ENCODE measurements at places on chromosomes 6 and 20.

DNA sequence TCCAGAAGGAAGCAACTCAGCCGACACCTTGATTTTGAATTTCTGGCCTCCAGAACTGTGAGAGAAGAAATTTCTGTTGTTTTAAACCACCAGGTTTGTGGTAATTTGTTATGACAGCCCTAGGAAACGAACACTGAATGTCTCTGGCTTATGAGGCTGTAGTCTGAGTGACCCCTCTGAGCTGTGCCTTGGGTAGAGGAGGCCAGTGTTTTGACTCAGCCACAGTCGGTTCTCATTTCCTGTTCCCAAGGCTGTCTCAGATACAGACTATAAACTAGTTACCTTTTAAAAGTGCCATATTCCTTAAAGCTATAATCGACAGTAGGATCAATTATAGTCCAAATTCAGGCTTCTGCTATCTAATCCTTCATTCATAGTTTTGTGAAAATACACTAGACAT is 391.2 kb upstream of the MAP3K7 start:
- no peak for DNase-seq

- no peak for DNase-seq
Observed at GRCh38 chr6:79813143-79813850, 134.1 kb downstream of the ELOVL4 start.

- no peak for DNase-seq
Observed at GRCh38 chr6:142378138-142378875, 76.5 kb downstream of the ADGRG6 start.

DNA sequence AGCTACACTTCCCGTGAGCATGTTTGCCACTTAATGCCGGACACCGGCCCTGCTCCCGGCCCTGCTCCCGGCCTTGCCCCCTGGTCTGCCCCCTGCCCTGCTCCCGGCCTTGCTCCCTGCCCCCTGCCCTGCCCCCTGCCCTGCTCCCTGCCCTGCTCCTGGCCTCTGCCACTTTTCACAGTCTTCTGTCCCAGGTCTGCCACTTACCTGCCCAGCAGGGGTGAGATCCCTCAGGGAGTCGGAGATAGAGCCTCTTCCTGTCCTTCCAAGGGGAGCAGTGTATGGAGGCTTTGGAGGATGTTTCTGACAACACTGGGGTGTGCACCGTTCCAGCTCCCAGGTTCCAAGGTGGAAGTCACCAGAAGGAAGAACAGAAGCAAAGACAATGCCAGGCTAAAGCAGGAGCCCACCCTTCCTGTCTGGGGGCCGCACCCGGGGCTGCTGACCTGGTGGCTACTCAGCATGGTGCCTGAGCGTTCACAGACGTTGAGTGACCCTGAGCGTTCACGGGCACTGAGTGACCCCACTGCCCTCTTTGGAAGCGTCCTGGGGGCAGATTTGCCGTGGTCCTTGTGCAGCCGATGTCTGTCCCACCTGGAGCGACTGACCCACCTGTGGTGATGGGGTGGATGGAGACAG is 199.8 kb downstream of the DLL1 start:
- DNase-seq: no peak

GRCh38 chr6:147322299-147323162 is 118.3 kb downstream of the STXBP5 start:
- no peak for DNase-seq

- no peak for DNase-seq
Observed at GRCh38 chr6:27863962-27864905, 48.0 kb downstream of the OR2B2 start.

DNA sequence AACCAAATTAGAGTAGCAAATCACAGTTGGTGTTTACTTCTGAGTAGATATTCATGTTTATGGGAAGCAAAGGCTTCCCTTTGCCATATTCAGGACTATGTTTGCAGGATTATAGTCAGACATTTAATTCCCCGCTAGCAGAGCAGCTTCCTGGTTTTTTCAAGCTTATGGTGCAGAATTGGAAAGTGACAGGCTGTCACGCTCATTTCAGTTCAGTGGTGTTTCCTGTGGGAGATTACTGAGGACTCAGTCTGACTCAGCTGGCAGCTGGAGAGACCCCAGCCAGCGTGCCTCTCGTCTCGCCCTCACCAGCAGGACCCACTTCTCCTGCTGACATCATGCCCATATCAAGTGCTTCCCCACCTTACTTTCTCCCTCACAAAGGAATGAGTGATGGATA is 85.1 kb downstream of the LYRM2 start:
- DNase-seq: no peak

GRCh38 chr6:69775941-69776340 is 20.9 kb downstream of the LMBRD1 start:
- DNase-seq: no peak

DNA sequence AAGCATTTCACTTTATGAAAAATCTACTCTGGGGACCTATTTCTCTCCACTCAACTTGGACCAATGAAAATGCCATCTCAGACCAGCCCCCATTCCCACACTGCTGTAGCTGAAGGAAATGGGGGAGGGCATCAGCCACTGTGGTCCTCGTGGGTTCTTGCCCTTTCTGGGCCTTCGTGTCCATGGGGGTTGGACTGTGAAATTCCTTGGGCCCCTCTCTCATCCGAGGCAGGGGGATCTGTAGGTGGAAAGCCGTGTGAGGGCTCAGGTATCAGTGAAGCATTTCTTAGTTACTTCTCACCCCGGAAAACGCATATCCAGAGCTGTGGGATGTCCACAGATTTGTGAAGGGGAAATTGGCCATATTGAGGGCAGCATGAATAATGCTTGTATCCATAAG is 147.9 kb downstream of the CDC5L start:
- no peak for DNase-seq

- no peak for DNase-seq
Observed at GRCh38 chr6:16400248-16400760, 161.9 kb downstream of the GMPR start.

GRCh38 chr6:95973976-95974375 is 41.8 kb upstream of the FUT9 start:
- DNase-seq: no peak

GRCh38 chr20:42391807-42392206 is 773.6 kb upstream of the CHD6 start:
- DNase-seq: no peak

DNA sequence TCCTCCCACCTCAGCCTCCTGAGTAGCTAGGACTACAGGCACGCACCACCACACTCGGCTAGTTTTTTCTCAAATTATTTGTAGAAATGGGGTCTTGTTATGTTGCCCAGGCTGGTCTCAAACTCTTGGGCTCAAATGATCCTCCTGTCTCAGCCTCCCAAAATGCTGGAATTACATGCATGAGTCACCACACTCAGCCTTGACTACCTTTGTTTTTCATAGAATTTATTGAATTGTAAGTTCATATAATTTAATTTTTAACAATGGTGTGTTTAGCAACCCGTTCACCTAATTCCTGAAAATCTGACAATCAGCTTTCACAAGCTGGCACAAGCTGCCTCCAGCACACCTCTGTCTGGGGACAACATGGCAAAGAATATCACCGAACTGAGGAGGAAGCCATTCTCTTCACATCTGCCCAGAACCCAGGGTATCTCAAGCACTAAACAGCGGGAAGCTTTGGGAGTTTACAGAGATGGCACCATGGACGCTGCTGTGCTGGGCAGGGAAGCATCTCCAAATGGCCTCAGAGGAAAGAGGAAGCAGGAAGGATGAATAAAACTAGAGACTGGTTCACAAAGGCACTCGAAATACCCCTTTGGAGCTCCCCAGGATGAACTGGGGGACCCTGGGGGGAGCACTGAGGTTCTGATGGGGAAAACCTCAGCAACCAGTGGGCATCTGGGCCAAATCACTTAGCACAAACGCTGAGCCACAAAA is 2.9 kb downstream of the RIPOR3 start:
- no peak for DNase-seq

GRCh38 chr6:121187200-121187832 is 147.0 kb downstream of the TBC1D32 start:
- DNase-seq: no peak

GRCh38 chr6:19472850-19473249 is 364.3 kb upstream of the ID4 start:
- DNase-seq: no peak

- no peak for DNase-seq
Observed at GRCh38 chr20:19073584-19074218, 138.7 kb upstream of the SLC24A3 start.

DNA sequence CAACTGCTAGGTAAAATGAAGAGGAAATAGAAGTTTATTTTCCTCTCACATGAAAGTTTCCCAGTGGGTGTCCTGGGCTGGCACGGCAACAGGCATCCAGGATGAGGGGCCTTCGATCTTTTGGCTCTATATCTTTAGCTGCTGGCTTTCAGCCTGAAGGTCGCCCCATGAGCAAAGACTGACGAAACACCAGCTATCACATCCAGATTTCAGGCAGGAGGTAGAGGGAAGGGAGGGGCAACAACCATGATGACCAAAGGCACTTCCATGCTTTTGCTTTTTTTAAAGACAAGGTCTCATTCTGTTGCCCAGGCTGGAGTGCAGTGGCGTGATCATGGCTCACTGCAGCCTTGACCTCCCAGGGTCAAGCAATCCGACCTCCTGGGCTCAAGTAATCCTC is 387.9 kb downstream of the RNGTT start:
- no peak for DNase-seq

DNA sequence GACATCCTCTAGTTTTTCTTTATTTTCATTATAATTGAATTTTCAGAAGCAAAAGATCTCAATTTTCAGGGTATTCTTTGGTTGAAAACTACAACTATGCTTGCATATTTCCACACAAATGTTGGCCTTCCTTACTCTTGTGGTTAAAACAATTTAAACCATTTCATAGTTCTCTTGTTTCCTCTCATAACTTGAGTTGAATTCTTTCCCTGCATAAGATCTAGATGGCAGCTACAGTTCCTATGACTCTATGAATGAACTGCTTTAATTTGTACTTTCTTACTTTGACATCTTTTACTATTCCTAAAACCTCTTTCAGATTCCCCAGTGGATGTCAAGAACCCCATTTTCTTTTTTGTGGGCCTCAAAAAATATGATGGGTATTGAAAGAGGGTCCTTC is 564.5 kb downstream of the NKAIN2 start:
- DNase-seq: no peak

- no peak for DNase-seq
Observed at GRCh38 chr6:22473991-22474682, 95.2 kb upstream of the HDGFL1 start.

GRCh38 chr6:33787346-33787953 is 1.5 kb downstream of the LEMD2 start:
- DNase-seq: no peak

DNA sequence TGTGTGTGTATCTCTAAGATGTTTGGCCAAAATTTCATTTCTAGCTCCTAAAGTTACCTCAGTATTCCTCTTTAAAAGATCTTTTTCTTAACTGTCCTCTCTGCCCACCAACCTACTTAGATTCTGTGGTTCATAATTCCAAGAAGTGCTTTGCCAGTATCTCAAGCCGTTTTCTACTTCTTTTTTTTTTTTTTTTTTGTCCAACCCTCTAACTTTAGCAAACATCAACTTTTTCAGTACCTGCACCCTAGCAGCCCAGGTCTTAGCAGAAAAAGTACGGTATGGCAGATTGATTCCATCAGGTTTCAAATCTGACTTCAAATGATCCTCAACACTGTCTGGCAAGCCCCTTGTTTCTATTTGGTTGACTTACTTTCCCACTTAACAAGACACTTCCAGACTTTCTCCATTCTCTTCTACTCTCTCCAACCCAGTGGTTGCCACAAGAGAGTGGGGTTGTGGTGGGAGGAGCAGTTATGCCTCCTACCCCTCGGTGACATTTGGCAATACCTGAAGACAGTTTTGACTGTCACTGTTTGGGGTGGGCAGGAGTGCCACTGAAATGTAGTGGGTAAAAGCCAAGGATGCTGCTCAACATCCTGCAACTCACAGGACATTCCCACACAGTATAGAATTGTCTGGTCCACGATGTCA is 10.8 kb upstream of the MAN1A1 start:
- DNase-seq: no peak

DNA sequence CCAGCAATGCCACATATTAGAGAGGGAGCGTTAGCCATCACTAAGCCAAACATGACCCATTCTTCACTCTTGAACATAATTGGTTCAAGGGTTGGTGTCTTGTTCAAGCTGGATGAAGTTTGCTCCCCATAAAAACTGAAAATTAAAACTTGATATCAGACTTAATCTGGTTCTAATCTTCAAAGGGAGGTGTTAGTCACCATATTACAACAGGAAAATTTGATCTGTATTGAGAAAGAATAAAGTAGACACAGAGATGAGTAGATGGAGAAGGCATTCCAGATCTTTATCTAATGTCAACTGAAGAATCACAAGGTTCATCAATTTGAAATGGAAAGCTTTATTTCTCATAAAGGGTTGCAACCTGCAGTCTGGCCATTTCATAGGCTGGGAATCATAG is 972.8 kb downstream of the HACE1 start:
- no peak for DNase-seq

DNA sequence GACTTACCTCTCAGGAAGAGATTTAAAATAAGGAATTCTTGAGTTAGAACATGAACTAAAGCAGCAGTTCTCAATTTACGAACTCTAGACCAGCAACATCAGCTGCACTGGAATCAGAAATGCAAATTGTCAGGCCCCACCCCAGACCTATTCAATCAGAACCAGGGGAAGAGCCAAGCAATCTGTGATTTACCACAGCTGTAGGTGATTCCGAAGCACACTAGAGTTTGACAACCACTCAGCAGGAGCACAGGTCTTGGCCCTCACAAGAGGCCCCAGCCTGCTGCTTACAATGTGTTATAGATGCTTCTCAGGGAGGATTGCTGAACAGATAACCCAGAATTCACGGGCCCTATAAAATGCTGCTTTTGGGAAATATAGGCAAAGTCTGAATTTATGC is 279.2 kb downstream of the PTPRK start:
- DNase-seq: no peak

- peak; percentile 4 for DNase-seq
Observed at GRCh38 chr6:24536466-24536865, 41.7 kb downstream of the ALDH5A1 start.

DNA sequence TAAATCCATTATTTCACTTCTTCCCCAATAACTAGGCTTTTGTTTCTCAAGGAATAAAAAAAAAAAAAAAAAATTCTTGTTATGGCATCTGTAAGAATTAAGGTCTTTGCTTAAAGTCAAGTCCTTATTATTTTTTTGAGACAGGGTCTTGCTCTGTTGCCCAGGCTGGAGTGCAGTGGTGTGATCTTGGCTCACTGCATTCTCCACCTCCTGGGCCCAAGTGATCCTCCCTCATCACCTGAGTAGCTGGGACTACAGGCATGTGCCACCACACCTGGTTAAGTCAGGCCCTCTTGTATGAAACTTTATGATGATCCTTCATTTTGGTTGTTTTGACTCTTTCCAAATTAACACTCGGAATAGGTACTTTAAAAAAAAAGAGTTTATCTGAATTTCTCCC is 17.3 kb downstream of the DSTN start:
- no peak for DNase-seq

DNA sequence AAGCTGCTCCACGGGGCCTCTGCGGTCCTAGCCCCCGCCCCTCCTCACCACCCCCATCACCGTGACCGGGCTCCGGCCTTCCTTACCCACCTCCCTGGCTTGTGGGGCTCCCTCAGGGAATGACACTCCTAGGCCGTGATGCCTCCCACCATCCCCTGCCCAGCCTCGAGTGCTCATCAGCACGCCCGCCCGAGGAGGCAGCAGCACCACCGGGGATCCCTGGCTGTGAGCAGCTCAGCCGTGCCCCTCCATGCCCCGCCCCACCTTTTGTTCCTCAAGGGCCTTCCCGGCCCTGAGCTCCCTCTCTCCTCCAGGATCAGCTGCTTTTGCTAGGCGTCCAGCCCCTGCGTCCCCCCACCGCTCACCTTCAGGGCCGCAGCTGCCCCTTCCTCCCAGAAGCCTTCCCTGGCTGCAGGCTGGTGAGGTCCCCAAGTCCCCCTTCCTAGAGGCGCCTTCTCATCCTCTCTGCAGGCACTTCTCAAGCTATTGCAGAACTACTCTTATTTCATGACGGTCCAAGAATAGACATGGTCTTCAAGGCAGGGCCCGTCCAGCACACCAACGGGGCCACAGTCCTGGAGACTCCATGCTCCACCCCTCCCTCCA is 3.0 kb downstream of the FNDC11 start:
- DNase-seq: no peak

Data from NCI-H1417 treated with DMSO at 0.1 percent for 48 hours (cell line).